Left lung (tissue), 14 donors: ENCODE measurements at places on chromosomes 5 and 9. TPM values are rescaled to one million over a fixed set of nuclear protein-coding genes. Genes with fewer than 3 reads are reported as not detected.

The PDE6A gene
- not detected for total RNA-seq

The TCF7 gene
- 5.1 TPM for total RNA-seq

The KIF20A gene
- total RNA-seq, result 1.6 TPM

The CEMIP2 gene
- 93.5 TPM for total RNA-seq

The MCIDAS gene
- not detected for total RNA-seq

The TICAM2 gene
- 5.4 TPM for total RNA-seq

The SLC46A2 gene
- 13.0 TPM for total RNA-seq

The SLC36A3 gene
- not detected for total RNA-seq

The PCDHB11 gene
- total RNA-seq, result 3.4 TPM

The PANK3 gene
- total RNA-seq, result 71.4 TPM

The TEX48 gene
- total RNA-seq, result not detected

The MYMK gene
- not detected for total RNA-seq

DNA sequence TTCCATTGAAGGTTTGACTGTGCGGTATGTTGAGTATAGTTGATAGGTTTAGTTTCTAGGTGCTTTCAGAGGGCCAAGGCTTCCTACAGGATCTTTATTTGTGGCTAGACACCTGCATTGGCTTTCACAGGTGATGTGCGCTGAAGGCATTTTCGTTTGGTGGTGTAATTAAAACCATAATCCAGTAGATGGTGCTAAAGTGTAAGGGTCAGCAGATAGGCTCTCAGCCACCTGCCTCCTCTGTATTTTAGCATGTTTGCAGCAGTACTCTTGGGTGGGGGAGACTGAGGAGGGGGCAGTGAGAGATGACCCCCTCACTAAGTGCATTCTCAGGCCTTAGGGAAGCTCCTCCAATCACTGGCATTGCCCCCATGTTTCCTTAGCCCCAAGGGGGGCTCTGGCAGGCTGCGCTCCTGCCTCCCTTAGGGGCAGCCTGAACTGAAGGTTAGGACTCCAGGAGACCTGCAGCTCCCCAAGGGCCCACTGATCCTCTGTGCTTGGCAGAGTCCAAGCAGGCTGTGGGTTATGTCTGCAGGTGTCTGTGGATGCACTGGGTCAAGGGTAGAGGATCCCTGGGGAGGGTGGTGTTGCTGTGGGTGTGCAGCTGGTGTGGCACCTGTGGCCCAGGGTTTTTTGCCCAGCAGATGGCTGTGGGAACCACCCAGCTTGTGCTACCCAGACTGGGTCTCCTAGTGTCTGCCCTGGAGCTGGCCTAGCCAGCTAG lies 23.4 kb downstream of the CDK20 start:
- H3K4me3 ChIP-seq, result no peak overlapping the region
- H3K36me3 ChIP-seq, result no peaks in the 10 kb centered on the region
- H3K27me3 ChIP-seq, result no peaks in the 10 kb centered on the region
- no peak overlapping the region for H3K27ac ChIP-seq
- DNase-seq, result no peak

- H3K4me3 ChIP-seq, result no peak overlapping the region
- no peak overlapping the region for H3K27ac ChIP-seq
- no peaks in the 10 kb centered on the region for H3K36me3 ChIP-seq
- H3K4me1 ChIP-seq, result no peaks in the 10 kb centered on the region
- no peaks in the 10 kb centered on the region for H3K27me3 ChIP-seq
Observed at GRCh38 chr5:81363093-81363871, 30.7 kb downstream of the ACOT12 start.

- no peak overlapping the region for H3K27ac ChIP-seq
- no peaks in the 10 kb centered on the region for H3K36me3 ChIP-seq
- H3K4me3 ChIP-seq, result no peak overlapping the region
Observed at GRCh38 chr9:112184946-112185345, 9.8 kb upstream of the SUSD1 start.

DNA sequence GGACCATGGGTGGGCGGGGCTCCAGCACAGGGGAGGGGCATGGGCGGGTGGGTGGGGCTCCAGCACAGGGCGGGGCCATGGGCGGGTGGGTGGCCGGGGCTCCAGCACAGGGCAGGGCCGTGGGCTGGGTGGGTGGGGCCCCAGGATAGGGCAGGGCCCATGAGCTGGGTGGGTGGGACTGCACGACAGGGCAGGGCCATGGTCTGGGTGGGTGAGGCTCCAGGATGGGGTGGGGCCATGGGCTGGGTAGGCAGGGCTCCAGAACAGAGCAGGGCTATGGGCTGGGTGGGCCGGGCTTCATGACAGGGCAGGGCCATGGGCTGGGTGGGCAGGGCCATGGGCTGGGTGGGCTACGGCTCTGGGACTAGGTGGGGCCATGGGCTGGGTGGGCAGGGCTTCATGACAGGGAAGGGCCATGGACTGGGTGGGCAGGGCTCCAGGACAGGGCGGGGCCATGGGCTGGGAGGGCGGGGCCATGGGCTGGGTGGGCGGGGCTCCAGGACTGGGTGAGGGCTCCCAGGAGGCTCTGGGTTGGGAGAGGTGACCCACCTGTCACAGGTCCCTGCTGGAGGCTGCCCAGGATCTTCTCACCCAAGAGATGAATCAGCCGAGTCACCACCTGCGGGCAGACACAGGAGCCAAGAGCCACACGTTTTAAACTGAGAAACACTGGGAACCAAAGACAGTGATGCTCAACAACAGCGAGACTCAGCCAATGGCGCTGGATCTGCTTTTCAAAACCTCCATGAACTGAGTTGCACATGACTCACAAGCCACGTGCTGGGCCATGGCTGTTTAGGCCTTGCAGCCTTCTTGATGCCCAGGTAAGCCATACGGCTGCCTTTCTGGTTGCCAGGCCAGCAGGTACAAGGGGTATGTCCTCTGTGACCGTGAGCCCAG lies 33.6 kb upstream of the NSMF start:
- no peak overlapping the region for H3K4me3 ChIP-seq
- H3K36me3 ChIP-seq, result no peaks in the 10 kb centered on the region
- H3K27ac ChIP-seq, result no peak overlapping the region
- peak; percentile 57 for DNase-seq

DNA sequence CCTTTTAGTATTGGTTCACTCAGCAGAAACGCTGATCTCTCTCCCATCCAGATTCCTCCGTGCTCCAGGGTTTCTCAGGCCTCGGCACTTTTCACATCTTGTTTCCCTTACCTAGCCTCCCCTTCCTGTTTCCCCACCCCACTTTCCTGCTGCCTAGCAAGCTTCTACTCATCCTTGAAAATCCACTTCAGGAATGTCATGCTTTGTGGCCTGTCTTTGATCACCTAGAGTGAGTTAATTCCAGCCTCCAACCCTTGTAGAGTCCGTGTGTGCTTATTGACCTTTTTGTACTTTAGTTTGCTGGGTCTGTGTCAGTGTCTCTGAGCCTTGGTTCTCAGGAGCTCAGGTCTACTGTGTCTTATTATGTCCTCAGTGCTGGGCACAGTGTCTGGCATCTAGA lies 116.6 kb downstream of the AOPEP start:
- H3K36me3 ChIP-seq, result no peaks in the 10 kb centered on the region
- H3K4me1 ChIP-seq, result no peaks in the 10 kb centered on the region
- DNase-seq, result no peak
- H3K27me3 ChIP-seq, result no peaks in the 10 kb centered on the region

GRCh38 chr5:7642029-7642428 lies 208.9 kb downstream of the CFAP90 start:
- H3K4me1 ChIP-seq, result no peaks in the 10 kb centered on the region
- H3K4me3 ChIP-seq, result no peak overlapping the region
- no peaks in the 10 kb centered on the region for H3K36me3 ChIP-seq

- no peak for DNase-seq
- no peaks in the 10 kb centered on the region for H3K4me1 ChIP-seq
- H3K36me3 ChIP-seq, result no peaks in the 10 kb centered on the region
Observed at GRCh38 chr5:168114444-168115017, 176.9 kb upstream of the WWC1 start.

GRCh38 chr5:112127861-112128260 lies 291.2 kb downstream of the EPB41L4A start:
- no peaks in the 10 kb centered on the region for H3K36me3 ChIP-seq
- no peak overlapping the region for H3K27ac ChIP-seq
- no peak for DNase-seq

DNA sequence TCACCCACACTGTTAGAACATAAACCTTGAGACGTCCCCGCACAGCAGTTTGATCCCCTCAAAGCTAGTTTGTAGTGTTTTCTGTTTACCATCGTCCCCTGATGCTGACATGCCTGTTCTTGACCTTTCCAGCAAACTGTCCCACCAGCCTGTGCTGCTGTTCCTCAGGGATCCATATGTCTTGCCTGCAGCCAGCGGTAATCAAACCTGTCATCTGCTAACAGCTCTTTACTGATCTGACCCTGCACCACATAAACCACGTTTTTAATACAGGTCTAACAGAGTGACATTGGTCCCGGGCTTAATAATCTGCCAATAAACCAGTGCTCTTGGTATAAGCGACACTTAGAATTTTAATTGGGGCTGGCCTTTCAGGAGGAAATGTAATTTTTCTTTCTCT lies 34.7 kb downstream of the PPIC start:
- no peak overlapping the region for H3K4me3 ChIP-seq
- no peaks in the 10 kb centered on the region for H3K27me3 ChIP-seq
- no peak for DNase-seq

DNA sequence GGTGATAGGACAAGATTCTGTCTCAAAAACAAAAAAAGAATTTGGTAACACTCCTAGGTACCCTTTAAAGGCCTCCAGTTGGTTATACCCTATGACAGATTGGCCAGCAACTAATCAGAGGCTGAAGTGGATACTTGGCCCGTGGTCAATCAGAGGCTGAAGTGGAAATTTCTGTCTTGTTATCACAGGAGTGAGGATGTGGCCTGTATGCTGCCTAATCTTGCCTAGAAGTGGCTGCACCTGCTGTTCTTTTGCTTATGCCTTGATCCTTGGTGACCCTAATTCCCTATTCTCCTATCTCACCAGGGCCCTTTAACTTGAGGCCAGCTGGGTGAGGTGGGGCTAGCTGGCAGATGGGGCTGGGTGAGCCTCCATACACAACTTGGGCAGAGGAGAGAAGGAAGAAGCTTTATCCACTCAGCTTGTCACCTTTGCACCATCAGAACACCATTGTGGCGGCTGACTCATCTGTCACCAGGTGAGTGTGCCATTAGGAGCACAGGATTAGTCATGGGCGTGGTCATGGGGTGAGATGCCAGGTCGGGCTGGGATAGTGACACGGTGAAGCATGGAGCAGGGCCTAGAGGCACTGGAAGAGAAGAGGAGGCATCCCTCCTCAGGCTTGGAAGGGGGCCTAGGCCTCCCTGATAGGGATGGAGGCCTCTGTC lies 41.5 kb downstream of the SAR1B start:
- H3K4me1 ChIP-seq, result no peaks in the 10 kb centered on the region
- H3K27ac ChIP-seq, result no peak overlapping the region
- H3K27me3 ChIP-seq, result no peaks in the 10 kb centered on the region
- no peak for DNase-seq

- no peak overlapping the region for H3K27ac ChIP-seq
- no peak overlapping the region for H3K4me3 ChIP-seq
- DNase-seq, result no peak
- no peaks in the 10 kb centered on the region for H3K4me1 ChIP-seq
- peaks cover 22% of the 10 kb centered on the region for H3K36me3 ChIP-seq
- no peaks in the 10 kb centered on the region for H3K27me3 ChIP-seq
Observed at GRCh38 chr9:98778711-98779530, 17.4 kb downstream of the ANKS6 start.

GRCh38 chr9:16150501-16150900 lies 597.7 kb downstream of the CCDC171 start:
- no peaks in the 10 kb centered on the region for H3K27me3 ChIP-seq
- no peaks in the 10 kb centered on the region for H3K4me1 ChIP-seq
- no peak overlapping the region for H3K27ac ChIP-seq
- no peak for DNase-seq

DNA sequence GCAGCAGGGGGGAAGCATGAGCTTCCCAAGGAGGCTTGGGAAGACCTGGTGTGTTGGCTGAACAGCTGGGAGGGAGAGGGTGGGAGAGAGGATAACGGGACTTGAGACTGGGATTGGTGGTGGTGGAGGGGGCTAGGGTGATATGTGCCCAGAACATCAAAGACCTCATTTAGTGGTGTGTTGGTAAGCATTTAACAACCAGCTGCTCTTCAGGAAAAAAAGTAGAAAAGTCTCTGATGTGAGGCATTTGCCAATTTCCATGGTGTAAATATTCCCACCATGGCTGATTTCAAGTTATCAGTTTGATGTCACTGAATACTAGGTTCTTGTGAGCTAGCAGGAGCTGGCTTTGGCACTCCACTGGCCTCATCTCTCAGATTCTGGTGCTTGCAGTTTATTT lies 170.8 kb downstream of the MACROH2A1 start:
- H3K27ac ChIP-seq, result no peak overlapping the region
- H3K36me3 ChIP-seq, result no peaks in the 10 kb centered on the region
- DNase-seq, result no peak
- H3K27me3 ChIP-seq, result no peaks in the 10 kb centered on the region
- no peak overlapping the region for H3K4me3 ChIP-seq

DNA sequence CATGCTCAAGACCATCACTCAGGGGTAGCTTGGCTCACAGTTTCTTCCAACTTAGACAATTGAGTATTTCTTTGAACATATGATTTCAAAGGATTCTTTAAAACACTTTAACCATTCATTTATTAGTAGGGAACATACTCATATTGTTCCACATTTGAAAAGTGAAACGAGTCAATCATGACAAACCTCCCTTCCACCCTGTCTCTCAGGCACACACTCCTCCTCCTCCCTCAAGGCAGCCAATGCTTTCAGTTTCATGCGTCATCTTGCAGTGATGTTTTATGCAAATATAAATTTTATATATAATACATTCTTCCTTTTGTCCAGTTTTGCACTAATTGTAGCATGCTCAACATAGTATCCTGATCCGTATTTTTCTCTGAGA lies 126.0 kb upstream of the BOD1 start:
- H3K27me3 ChIP-seq, result no peaks in the 10 kb centered on the region
- H3K4me1 ChIP-seq, result no peaks in the 10 kb centered on the region
- H3K36me3 ChIP-seq, result no peaks in the 10 kb centered on the region
- no peak for DNase-seq
- no peak overlapping the region for H3K4me3 ChIP-seq

DNA sequence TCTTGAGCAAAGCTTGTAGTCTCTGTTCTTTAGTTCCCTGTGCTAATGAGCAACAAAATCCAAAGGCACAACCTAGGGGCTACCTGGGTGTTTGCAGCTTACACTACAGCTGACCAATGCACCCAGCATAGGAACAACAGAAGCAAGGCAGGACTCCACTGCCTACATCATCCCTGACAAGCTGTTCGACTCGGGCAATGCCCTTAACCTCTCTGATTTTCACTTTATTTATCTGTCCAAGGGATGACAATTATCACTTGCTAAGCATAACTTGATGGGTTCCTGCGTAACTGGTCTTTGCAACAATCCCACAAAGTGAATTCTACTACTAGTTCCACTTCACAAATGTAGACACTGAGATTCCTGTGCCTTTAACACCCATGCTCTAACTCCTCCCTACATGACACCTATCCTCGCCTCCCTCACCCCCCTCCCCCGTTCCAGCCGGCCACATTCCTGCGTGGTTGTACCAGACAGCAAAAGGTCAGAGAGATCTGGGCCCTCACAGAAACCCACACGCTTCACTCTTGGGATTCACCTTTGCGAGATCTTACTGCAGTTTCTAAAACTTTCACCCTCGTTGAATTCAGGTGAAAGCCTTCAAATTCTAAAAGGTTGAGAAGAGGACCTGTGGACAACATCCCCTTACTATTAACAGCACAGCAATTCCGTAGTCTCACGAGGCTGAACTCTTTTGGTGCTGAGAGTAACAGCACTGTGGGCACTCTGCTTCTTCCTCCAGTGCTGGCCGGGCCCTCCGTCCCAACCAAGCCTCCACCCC lies 995 bp downstream of the IPPK start:
- peak overlapping the region; percentile 98 for H3K4me3 ChIP-seq
- H3K27ac ChIP-seq, result peak overlapping the region; percentile 95
- peaks cover 15% of the 10 kb centered on the region for H3K36me3 ChIP-seq
- H3K27me3 ChIP-seq, result no peaks in the 10 kb centered on the region

- DNase-seq, result no peak
- H3K4me3 ChIP-seq, result no peak overlapping the region
- H3K27me3 ChIP-seq, result no peaks in the 10 kb centered on the region
- H3K27ac ChIP-seq, result no peak overlapping the region
- H3K4me1 ChIP-seq, result no peaks in the 10 kb centered on the region
- no peaks in the 10 kb centered on the region for H3K36me3 ChIP-seq
Observed at GRCh38 chr5:132095424-132095972, 21.9 kb downstream of the CSF2 start.
